ENCODE measurements at places on chromosomes 6 and 20.

DNA sequence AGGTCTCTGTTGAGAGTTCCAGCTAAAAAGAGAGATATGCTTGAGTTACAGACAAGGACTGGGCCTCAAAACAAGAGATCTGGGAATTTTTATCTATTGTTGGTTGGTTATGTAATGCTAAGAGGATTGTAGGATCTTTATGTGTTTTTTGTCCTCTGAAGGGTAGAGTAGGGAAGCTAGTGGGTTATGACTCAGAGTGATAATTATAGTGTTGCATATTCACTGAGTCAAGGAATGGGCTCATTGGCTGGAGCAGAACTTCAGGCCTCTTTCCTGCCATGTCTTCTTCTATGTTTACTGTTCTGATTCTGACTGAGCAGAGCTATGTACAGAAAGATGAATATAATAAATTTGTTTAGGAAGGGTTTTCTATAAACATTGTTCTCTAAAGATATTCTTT lies 66.1 kb upstream of the NOX3 start:
- no peak for DNase-seq

- no peak for DNase-seq
Measured at GRCh38 chr6:93829009-93829408, 409.6 kb upstream of the EPHA7 start.

DNA sequence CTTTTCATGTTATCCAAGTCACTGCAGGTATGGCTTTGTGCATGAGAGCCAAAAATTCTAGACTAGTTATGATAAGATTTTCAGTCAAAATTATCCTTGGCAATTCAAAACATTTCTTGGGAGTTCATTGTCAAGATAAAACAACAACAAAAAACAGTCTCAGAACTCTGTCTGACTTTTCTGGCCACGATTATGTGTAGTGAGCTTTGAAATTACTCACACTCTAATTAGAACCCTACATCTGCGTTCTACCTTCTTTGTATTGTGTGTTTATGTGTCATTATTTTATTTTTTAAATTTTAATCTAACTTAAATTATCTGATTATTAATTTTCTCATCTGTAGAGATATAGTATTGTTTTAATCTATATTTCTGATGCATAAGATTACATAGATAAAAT lies 459.2 kb downstream of the FRK start:
- no peak for DNase-seq

DNA sequence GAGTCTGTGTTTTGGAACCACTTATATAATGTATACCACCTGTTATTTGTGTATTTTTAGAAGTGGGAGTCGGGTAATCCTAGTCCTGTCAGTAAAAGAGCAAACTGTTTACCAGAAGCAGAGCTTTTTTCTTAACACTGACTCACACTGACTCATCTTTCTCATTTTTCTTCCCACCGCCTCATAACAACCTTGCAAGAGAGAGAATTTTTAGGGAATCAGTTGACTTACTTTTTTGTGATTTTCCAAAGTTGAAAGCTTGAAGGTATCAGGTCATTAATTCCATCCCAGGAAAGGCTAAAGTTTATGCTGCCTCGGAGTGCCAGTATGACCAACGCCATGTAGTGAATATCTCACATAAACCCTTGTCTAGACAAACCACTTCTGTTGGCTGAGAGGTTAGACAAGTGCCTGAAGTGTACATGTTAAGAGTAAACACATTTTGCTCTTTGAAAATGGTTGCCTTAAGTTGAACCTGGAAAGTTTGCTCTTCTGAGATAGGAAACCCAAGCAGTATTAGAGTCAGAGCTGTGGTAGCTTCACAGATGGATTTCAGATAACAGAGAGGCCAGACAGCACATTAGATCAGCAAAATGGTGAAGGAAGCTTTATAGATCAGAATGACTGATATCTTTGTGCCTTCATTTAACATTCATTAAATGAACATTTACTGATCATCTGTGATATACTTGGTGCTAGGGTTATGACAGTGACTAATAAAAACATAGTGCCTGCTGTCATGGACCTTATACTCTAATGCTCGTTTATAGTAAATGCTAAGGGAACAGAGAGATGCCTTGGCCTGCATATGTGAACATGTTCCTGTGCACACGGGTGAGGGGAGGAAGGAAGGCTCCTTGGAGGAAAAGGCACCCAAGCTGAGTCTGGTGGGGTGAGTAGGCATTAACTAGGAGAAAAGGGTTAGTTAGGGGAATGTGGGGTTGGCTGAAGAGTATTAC lies 29.1 kb upstream of the PKIG start:
- DNase-seq, result no peak

DNA sequence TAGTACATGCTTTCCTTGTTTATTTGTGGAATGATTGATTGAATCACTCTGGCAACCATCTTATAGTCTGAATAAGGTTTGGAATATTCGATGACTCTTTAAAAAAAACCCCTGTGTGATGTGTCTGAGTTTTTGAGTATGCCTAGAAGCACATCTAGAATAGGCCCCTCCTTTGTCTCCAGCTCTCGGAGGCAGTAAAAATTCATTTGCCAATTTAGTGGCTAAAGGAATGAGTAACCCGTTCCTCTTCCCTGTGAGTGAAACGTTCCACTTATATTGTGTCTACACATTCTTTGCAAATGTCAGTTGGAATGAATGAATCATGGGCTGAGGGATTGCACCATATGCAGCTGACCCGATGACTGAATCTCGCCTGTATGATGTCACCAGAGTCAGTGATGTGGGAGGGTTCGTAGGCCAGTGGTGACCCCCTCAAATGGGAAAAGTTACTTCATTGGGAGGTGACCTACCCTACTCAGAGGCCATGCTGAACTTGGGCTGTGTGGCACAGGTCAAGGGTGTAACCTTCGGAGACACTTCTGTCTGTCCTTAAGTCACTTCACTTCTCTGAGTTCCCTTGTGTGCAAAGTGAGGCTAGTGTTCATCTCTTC lies 21.6 kb downstream of the MOCS3 start:
- DNase-seq, result peak; percentile 99

DNA sequence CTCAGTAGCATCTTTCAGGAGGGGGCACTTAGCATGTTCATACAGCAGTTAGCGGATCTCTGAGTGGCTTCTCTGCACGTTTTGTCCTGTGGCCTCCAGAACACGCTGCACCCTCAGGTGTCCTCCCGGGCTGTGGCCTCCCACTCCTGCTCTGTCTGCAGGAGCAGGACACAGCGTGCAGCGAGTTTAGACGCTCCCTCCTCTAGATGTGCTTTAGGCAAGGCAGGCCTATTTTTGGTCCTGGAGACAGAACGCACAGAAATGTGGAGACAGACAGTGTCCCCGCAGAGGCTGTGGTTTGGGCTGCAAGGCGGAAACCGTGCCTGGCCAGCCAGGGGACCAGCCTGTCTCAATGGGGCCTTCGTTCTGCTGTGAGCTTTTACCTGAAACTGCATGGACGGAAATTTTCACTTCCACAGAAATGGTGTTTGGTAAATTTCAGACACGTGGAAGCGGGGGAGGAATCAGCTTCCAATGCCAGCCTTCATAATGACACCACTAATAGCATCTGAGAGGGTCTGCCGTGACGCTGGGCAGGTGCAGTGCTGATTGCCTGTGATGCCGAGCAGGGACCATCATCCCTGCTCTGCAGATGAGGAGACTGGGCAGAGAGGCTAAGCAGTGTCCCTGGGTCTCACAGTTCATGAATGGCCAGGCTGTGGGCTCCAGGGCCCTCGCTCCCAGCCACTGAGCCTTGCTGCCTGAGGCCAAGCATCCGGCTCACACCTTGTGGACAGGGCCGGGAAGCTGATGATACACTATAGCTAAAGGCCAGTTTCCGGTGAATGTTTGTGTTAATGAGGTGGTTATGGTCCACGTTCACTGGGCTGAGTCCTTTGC lies 120.9 kb downstream of the SYCP2 start:
- DNase-seq, result no peak

GRCh38 chr6:106546691-106547414 lies 82.4 kb downstream of the RTN4IP1 start:
- peak; percentile 41 for DNase-seq

GRCh38 chr20:822651-823573 lies 10.6 kb upstream of the FAM110A start:
- no peak for DNase-seq

GRCh38 chr6:107679457-107679856 lies 144.7 kb downstream of the SCML4 start:
- DNase-seq, result no peak

- no peak for DNase-seq
Measured at GRCh38 chr6:75199889-75200288, 6.0 kb downstream of the COL12A1 start.

DNA sequence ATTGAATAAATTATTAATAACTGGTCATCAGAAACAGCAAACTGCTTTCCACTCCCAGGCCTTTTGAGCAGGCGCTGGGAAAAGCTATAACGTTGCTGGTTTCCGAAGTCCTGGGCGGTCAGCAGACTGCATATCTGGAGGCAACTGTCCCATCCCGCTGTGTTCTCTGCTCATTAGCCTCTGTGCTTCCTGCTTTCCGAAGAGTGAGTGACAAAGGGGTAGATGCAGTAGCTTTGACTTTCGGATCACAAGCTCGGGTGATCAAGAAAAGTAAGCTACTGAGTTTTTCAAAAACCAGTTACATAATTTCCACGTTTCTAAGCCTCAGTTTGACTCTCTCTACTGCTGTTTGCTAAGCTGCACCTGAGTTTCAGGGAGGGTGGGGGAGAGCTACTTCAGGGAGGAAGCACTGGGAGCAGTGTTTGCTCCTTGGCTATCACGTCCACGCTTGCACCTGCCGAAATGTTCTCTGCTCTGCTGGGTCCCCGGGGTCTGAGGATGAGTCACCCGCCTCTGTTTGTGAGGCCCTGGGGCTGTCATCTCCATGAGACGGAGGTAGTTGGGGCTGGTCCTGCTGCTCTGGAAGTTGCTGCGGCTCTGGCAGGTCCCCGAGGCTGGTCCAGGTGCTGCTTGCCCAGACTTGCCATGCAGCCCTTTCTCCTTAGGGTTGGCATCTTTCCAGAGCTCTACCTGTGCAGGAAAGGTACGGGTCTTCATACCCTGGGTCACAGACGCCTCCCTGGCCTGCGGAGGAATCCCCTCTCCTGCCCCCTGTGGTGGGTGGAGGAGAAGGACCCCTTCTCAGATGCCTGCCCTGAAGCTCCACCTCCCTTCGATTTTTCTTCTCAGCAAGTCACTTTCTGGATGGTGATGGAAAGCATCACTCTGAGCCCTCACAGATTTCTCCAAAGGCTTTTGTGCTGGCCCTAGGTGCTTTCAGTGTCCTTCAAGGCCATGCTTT lies 220.0 kb downstream of the QKI start:
- no peak for DNase-seq

- no peak for DNase-seq
Measured at GRCh38 chr20:40869218-40870147, 159.1 kb upstream of the TOP1 start.

DNA sequence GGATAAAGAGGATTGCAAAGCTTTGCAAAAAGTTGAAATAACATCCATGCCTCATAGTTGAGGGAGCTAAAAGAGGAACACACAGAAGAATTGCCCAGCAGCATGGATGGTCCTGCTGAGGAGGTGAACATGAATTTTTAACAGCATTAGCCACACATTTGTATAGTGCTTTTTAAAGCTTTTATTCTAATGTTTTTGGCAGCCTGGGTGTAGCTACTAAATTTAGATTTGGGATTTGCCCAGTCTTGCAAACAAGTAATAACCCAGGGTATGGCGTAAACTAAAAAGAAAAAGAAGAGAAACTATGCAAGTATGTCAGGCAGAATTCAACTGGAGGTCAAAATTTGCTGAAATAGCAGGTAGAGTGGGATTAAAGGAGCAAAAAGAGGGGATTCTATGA lies 75.1 kb upstream of the PTPRK start:
- DNase-seq, result no peak

DNA sequence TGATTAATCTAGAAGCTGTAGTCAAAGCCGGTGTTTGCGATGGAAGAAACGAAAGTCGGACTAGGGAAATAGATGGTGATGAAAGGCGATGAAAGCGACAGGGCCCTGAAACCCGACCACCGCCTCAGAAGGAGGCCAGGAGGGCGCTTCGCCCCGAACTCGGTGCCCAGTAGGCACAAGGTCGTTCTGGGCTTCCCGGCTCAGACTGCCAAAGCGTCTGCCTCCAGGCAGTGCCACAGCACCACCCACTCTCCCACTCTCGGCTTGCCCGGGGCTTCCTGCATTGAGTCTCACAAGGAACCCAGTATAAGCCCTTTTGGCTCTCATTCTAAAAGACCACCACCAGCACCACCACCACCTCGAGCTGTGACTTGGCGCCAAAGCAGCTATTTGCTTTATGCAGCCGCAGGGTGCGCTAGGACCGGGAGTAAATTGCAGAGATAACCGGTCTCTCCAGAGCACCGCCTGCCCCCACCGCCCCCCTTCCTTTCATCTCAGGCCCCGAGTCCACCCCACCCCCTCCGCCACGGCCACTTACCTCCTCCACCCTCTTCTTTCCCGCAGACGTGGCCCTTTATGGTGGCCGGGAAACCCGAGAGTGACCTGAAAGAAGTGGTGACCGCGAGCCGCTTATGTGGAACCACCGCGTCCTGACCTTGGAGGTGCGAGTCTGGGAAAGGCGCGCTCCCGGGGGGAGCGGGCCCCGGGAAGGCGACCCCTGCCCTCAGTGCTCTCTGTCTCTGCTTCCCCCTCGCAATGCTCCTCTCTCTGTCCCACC lies 2.4 kb downstream of the TCF21 start:
- no peak for DNase-seq

DNA sequence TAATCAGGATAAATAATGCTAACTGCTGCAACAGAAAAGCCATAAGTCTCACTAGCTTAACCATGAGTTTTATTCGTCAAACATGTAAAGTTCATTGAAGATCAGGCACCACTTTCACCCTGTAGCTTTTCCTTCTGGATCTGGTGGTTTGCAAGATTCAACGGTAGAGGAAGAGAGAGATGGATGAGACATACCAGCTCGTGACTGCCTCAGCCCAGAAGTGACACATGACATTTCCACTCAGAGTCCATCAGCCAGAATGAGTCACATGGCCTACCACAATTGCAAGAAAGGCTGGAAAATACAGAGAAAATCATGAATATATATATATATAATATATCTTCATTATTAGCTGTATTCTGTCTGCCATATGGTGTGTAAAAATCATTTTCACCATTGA lies 29.0 kb downstream of the SPTLC3 start:
- no peak for DNase-seq

DNA sequence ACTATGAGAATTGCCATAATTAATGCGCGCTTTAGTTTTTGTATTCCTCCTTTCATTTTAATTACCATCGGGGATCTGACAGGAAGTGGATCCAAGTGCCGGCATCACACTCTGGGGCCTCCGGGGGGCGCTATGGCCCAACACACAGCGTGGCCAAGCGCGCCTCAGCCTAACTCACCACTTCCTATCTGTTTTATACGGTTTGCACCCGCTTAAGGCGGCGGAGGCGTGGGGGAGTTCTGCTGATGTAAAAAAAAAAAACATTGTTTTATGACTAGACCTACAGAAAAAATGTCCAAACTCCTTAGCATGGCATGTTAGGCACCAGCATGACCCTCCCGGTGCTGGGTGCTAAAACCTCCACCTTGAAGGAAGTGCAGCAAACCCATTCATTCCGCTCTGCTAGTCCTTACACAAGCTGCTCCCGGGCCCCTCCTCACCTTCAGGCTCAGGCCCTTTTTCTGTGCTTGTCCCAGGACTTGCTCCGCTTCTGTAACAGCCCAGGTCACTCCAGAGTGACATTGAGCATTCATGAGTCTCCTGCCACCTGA lies 4.5 kb upstream of the EBF4 start:
- DNase-seq, result peak; percentile 3

- DNase-seq, result no peak
Measured at GRCh38 chr20:62666736-62667529, 24.6 kb downstream of the SLCO4A1 start.

Measured in AG04449 (cell line).